ENCODE measurements at places on chromosomes 12 and 14. TPM values are rescaled to one million over a fixed set of nuclear protein-coding genes. Genes with fewer than 3 reads are reported as not detected.

The ACOT4 gene
- total RNA-seq, result 3.0 TPM

The OTOGL gene
- 0.19 TPM for total RNA-seq

The SCN8A gene
- 0.60 TPM for total RNA-seq

The EPYC gene
- total RNA-seq, result not detected

The E2F7 gene
- not detected for total RNA-seq

The CCDC196 gene
- not detected for total RNA-seq

The PPFIA2 gene
- 1.6 TPM for total RNA-seq

The EGLN3 gene
- total RNA-seq, result 4.8 TPM

The PLCZ1 gene
- total RNA-seq, result not detected

The GRIP1 gene
- 2.5 TPM for total RNA-seq

The OASL gene
- total RNA-seq, result 3.3 TPM

The CLEC6A gene
- not detected for total RNA-seq

The NEUROD4 gene
- total RNA-seq, result not detected

The HVCN1 gene
- 12.2 TPM for total RNA-seq

The WNT5B gene
- 3.9 TPM for total RNA-seq

The SMOC1 gene
- 1.3 TPM for total RNA-seq

The PTPRR gene
- total RNA-seq, result 0.24 TPM

The SRRM4 gene
- not detected for total RNA-seq

The WIF1 gene
- 1.3 TPM for total RNA-seq

The TMEM233 gene
- not detected for total RNA-seq

The MANSC4 gene
- total RNA-seq, result not detected

The KERA gene
- not detected for total RNA-seq

The PZP gene
- 0.12 TPM for total RNA-seq

The TDRD9 gene
- 8.0 TPM for total RNA-seq

The TRPV4 gene
- 2.4 TPM for total RNA-seq

The NGB gene
- total RNA-seq, result not detected

The TMPRSS12 gene
- not detected for total RNA-seq

Data from omental fat pad (tissue), 4 donors.